ENCODE measurements at places on chromosomes 13 and 19.

DNA sequence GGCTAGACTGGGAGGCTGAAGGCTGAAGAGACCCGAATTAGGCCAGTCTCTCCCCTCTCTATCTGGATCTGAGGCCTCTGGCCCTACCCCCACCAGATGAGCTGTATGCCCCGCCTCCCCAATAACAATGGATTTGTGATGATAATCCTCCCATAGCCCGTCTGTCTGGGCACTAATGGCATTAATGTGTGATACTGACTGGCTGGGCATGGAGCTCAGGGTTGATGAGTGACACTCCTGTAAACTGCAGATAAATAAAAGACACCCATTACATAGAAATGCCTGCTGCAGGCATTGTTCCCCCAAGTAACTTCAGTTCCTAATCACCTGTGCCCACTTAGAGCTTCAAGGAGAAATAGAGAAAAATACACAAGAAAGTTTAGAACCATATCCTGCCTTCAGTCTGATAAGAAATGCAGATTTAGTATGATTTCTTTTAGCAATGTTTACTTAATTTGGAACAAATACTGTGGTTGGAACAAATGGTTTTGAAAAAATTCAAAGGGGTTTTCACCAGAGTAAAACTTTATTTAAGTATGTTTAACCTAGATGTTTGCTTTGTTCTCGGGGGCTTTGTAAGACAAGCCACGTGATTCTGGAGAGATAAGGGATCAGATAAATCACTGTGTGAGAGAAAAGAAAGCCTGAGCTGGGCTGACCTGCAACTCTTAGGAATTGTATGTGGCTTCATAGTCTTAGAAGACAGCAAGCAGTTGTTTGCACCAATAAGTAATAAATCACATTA is 60.3 kb downstream of the TNFRSF19 start:
- DNase-seq = no peak

DNA sequence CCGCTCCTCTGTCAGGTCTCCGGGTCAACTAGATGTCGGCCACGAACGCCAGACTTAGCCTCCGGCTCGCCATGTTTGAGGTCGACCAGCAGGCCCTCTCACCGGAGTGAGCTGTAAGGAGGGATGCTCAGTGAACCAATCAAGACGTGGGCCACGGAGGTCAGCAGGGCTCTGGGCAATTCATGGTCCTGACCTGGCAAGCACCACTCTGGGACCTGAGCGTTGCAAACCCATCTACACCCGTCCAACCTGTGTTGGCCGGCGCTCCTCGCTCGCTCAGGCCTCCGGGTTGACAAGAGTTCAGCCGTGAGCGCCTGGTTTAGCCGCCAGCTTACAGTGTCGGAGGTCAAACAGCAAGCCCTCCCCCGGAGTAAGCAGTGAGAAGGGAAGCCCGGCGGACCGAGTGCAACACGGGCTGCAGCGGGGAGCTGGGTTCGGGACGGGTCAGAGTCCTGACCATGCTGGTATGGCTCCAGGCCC is 1361.9 kb downstream of the UQCRFS1 start:
- no peak for DNase-seq

- no peak for DNase-seq
These were observed 5.0 kb upstream of the KMT2B start for GRCh38 chr19:35712567-35713505.

DNA sequence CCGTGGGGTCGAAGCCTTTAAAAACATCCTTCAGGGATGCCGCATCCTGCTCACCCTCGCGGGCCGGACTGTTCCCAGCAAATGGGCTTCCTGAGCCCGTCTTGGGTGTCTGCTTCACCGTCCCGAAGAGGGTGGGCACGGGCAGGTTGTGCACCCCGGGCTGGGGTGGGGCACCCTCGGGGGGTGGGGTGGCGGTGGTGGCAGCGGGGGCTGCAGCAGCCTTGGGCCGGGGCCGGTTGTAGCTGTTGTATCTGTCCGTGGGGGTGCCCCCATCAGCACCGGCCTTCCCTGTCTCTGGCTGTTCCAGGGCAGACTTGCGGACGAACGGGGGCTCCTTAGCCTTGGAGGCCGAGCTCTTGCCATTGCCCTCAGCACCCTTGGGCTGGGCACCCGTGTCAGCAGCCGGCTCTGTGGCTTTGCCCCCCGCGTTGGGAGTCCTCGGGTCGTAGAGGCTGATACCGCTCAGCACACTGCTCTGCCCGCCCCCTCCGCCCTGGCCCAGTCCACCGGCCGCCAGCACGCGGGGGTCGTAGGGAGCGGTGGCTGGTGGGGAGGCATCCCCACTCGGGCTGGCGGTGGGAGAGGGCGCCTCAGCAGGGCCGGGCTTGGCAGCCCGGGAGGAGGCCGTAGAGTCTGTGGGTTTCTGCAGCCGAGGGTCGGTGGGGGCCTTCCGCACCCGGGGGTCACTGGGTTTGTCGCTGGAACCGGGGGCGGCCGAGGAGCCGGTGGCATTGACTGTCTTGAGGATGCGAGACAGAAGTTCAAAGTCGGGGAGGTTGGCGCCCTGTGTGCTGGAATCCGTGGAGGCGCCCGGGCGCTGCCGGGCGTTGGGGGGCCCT is 18.2 kb upstream of the TMEM160 start:
- no peak for DNase-seq

DNA sequence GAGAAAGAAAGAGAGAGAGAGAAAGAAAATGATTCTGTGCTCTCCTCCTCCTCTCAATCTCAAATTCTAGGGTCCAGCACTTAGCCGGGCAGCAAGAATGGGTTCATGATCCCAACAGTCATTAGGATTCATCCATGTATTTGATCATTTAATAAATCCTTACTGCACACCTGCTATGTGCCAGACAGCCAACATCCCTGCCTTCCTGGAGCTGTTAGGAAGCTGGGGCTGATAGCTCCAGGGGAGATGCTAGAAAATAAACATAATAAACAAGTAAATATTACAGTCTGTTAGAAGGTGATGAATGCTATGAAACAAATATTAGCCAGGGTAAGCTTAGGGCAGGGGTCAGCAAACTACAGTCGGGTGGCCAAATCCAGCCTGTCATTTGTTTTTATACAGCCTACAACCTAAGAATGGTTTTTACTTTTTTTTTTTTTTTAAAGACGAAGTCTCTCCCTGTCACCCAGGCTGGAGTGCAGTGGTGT is 9.9 kb upstream of the ACP7 start:
- DNase-seq = no peak

GRCh38 chr13:90105849-90106496 is 1241.5 kb upstream of the MIR17HG start:
- peak; percentile 43 for DNase-seq

GRCh38 chr13:21987793-21988192 is 316.9 kb downstream of the FGF9 start:
- DNase-seq = no peak

DNA sequence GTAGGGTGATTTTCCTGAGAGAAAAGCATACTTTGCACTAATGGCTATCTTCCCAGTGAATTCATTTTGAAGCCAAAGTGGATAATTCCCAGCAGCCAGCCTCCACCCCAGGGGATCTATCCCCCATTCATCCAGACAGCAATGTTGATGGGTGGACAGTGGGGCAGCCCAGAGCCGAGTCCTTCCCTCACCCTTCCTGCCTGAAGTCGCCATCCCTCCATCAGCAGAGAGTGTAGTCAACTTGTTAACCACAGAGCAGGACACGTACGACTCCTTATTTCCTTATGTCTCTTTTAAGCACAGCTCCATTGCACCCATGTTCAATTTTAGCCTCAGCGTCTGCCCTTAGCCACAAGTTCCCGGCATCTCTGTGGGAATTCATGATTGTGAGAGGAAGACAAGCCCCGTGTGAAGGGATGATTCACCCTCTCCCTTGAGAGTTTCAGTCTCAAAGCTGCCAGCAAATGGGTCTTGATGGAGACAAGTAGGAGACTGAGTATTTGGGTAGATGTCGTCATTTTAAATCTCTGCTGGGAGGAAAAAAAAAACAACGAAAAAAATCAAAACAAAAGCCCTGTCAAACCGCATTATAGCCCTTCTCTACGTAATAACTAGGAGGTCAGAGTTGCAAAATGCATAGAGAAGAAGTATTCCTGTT is 58.3 kb upstream of the MEDAG start:
- peak; percentile 47 for DNase-seq

- DNase-seq = peak; percentile 56
These were observed 135.2 kb downstream of the TSHZ3 start for GRCh38 chr19:31214086-31214485.

DNA sequence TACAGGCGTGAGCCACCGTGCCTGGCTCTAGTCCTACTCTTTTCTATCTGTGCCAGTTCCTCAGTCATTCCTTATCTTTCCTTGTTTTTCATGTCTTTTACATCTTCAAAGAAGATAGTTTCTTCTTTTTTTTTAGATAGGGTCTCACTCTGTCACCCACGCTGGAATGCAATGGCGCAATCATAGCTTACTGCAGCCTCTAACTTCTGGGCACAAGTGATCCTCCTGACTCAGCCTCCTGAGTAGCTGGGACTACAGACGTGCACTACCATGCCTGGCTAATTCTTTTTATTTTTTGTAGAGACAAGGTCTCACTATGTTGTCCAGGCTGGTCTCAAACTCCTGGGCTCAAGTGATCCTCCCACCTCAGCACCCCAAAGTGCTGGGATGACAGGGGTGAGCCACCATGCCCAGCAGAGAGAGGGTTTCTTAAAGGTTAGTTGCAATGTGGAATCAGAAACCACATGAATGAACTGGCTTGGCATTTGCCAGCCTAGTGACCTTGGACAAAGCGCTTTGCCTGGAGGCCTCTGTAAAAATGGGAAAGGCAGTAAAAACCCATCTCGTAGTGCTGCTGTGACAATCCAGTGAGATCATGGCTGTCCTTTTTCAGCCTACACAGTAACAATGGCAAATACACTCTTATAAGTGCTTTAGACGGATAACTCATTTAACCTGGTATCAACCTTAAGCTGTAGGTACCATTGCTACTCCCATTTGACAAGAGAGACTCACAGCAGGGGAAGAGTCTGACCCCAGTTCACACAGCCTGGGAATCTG is 3.9 kb downstream of the ACP7 start:
- DNase-seq = no peak

GRCh38 chr19:28349604-28350003 is 863.3 kb downstream of the UQCRFS1 start:
- no peak for DNase-seq

- DNase-seq = no peak
These were observed 4.9 kb upstream of the OLFM2 start for GRCh38 chr19:9941231-9941630.

- DNase-seq = no peak
These were observed at the start of gene HRC for GRCh38 chr19:49155005-49155819. Gene HRC, minus strand, starts transcription at chr19:49155396. Its CDS starts 159 bp downstream, at chr19:49155237.

DNA sequence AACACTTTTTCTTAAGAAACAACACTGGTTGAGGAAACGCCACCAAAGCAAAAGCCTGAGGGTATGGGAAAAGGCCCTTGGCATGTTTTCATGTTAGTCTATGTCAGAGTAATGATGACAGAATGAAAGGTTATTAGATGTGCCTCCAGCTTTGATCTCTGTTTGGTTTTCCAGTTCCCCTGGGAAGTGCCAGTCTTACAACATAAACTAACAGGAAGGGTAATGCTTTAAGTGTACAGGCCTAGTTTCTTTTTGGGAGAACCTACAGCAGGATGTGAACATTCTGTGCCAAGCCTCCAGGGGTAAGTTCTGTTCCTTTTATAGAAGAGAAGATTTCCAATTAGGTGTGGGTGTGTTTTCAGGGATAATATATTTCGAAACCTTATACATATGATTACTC is 121.7 kb downstream of the FNDC3A start:
- no peak for DNase-seq

DNA sequence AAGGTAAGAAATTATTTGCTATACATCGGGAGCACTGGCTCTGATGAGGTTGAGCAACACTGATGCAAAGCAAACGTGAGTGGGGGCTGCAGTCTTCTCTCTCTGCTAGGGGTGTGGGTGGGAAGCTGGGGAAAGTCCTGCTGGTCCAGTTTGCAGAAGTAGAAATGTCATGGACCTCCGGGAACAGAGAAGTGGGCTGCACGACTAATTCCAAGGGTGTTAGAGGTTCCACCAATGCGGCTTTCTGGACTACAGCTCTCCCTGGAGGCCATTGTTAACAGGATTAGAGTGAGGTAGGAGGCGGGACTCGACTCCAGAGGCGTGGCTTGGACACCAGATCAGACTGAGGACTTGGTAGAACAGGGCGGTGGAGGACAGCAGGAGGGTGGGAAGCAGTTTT is 5.7 kb upstream of the FBXO27 start:
- no peak for DNase-seq

DNA sequence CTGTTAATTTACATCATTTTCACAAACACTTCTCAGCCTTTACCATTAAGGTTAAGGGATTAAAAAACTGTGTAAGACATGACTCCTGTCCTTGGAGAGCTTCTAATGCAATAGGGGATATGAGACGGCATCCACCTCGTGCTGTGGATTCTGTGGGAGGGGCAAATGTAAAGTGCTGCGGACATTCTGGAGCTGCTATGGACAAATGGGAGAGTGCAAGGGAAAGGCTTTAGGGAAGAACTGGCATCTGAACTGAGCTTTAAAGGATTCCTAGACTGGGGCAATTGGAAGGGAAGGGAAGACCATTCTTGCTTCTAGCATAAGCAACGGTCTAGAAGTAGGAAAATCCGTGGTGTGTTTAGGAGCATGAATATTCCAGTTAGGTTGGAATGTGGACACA is 31.4 kb downstream of the CDADC1 start:
- no peak for DNase-seq
